ENCODE measurements at places on chromosomes 13 and 19.

DNA sequence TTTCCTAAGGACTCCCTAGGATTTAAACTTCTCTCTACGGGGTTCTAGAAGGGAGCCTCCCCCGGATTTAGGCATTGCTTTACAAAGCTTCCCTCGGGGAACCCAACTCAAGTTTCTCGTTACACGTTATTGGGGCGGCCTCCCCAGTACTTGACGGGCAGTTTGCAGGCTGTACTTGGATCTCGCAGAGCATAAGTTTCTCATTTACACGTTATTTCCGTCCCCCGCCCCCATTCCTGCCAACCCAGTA, 584 bp downstream of the SMG9 start:
- no peak for DNase-seq

DNA sequence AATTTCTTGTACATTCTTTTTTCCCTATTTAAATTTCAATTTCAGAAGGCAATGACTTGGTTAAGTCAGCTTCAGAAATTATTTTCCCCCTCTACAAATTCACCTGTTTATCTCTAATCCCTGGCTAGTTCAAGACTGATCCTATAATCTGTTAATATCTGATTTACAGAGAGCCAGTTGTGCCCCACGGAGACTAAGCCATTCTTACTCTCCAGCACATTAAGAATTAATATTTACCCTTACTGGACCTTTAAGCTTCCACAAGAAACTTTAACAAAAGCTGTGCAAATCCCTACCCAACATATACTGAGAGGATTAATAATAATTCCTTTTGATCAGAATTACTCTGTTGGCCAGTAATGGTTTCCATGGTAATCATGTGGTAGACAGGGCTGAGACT, 786.2 kb downstream of the PCDH9 start:
- DNase-seq, result no peak

DNA sequence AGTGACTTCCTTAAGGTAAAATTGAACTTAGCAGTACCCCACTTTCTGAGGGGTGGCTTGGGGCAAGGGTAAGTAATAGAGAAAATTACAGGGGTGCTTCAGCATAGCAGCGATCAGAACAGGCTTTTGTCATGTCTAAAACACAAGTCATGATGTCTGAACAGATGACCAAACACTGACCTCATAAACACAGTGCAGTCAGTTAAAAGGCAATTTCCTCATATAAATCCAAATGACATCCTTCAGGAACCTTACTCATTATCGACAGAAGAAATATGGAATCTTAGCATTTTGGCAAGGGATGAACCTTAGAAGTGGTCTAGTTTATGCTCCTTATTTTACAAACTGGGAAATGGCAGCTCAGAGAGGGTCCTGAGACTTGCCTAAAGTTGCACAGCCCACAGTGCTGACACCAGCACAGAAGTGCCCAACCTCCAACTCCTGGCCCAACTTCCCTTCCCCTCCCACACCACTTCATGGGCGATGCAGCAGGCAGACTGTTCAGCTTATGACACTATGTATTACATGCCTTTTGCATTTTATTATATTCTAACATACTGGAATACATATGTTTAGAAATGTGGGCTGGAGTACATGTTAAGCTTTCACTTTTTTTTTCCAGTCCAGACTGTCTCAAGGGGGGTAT, 3.6 kb downstream of the GJA3 start:
- DNase-seq, result no peak

- no peak for DNase-seq
Observed at GRCh38 chr13:40311356-40312101, 354.9 kb downstream of the FOXO1 start.

DNA sequence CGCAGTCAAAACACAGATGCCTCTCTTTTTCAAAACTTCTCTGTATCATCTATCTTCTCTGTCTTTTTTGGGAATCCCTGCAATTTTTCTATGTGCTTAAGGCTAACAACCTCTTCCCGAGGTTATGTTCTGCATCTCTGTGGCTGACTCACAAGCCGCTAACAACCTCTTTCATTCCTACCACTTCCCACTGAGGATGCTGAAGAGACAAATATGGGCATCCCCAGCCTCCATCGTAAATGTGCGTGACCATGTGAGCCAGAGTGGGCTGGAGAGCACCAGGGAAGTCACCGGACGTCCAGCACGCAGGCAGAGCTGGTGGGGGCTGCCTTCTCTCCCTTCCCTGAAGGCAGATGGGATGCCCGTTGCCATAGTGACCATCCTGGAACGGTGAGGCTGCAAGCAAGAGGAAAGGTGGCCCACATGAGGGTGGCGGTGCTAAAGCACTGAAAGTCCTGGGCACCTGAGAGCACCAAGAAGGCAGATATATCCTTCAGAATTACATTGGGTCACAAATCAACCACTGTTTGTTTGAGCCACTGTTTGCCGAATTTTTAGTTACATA, 122.8 kb downstream of the SHISA2 start:
- no peak for DNase-seq

- peak; percentile 28 for DNase-seq
Observed at GRCh38 chr13:58187881-58188280, 556.3 kb downstream of the PCDH17 start.

DNA sequence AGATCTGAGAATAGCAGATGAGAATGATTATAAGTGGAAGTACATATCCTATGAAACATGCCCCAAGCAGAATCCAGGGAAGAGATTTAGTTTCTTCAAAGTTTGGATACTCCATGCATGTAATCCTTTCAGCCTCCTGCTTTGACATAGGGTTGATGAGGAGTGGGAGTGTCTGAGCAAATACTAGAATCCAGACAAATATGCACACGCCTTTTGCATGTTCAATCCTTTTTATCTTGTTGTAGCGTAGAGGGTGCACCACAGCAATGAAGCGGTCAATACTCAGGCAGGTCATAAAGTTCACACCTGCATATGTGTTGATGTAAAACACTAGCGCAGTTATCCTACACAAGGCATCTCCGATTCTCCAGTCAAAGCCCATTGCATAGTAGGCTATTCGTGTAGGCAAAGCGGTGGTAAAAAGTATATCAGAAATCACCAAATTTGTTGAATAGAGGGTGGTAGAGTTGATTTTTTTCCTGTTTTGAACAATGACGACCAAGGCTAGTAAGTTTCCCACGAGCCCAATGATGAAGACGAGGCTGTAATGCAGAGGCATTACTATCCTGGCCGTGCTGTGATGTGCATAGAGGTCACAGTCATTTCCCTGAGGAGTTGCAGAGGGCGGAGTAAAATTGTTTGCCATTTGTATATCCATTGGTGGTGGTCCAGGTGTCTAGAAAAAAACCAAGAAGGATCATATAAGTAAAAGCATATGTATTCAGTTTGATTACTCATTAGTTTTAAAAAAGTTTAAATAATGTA, 11.5 kb downstream of the GPR183 start:
- no peak for DNase-seq

- no peak for DNase-seq
Observed at GRCh38 chr13:30030141-30030750, 179.8 kb upstream of the UBL3 start.

- no peak for DNase-seq
Observed at GRCh38 chr19:10730932-10731331, 13.1 kb downstream of the DNM2 start.

DNA sequence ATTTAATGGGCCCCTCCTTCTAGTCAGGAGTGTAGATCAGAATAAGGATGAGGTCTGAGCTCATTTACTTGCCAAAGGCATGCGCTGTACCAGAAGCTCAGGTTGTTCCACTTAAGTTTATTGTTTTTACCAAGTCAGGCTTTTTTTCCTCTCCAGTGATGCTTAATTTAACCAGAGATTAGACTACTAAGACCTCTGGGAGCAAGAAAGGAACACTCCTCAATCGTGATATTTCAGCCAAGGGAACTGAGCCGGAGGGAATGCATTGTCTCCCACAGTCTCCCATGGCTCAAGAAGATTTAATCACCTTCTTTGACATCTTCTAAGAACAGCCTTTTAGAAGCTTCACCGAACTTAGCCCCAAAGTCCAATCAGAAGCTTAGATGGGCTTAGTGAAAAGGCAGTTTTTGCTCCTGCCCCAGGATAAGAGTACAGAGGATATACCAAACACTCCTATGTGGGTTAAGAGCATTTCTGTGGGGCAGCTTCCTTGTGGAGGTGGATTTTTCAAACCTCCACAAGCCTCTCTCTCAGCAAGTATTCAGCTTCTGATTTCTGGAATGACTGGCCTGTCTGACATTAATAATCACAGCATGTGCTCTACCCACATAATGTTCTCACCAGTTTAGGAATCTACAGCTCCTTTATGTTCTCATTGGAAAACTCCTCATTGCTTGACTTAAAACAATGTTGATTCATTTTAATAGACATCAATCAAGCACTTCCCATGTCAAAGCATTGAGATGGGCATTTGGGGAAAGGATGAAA, 322.7 kb downstream of the SUCLA2 start:
- DNase-seq, result no peak

DNA sequence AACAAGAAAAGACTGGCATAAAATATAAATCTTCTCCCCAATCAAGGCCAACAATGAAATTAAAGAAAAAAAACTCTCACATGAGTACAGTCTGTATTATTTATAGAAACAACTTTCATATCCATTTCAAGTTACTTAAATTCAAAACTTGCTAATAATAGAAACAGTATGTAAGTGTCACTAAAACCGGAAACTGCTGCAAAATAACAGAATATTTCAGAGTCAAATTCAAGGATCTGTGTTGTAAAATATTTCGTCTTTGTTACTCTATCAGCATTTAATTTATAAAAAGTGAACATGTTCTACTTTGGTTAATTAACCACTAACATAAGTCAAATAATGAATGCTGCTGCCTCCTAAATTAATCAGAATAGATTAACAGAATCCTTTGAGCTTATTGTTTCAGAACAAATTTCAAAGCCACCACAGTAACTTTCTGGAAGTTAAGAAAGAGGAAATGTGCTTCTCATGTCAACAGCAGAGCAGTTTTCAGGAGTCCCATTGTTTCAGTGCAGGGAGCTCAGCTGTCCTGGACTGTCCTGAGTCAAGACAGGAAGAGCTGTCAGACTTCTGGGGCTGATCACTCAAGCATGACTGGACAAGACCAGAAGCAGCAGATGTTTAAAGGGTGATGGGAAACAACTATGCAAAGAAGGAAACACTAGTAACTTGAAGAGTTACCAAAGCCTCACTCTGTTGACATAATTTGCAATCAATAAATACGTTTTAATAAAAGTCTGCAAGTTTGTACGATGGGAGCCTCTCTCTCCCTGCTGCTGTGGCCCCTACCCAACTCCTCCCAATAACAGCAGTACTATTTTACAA, 76.9 kb downstream of the FOXO1 start:
- DNase-seq, result no peak

DNA sequence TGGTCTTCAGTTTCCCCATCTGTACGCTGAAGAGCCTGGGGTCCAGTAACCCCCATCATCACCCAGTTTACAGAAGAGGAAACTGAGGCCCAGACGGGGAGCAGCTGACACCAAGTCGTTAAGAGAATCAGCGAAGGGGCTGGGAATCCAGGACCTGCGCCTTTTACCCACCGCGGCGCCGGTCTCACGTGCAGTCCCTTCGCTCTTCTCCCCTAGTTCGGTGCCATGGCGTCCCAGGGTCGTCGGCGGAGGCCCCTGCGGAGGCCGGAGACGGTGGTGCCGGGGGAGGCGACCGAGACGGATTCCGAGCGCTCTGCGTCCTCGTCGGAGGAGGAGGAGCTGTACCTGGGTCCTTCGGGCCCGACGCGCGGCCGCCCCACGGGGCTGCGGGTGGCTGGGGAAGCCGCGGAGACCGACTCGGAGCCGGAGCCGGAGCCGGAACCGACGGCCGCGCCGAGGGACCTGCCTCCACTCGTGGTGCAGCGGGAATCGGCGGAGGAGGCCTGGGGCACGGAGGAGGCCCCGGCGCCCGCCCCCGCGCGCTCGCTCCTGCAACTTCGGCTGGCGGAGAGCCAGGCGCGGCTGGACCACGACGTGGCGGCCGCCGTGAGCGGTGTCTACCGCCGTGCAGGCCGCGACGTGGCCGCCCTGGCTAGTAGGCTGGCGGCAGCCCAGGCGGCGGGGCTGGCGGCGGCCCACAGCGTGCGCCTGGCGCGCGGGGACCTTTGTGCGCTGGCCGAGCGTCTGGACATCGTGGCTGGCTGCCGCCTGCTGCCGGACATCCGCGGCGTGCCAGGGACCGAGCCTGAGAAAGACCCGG, 698 bp downstream of the BLOC1S3 start:
- no peak for DNase-seq

DNA sequence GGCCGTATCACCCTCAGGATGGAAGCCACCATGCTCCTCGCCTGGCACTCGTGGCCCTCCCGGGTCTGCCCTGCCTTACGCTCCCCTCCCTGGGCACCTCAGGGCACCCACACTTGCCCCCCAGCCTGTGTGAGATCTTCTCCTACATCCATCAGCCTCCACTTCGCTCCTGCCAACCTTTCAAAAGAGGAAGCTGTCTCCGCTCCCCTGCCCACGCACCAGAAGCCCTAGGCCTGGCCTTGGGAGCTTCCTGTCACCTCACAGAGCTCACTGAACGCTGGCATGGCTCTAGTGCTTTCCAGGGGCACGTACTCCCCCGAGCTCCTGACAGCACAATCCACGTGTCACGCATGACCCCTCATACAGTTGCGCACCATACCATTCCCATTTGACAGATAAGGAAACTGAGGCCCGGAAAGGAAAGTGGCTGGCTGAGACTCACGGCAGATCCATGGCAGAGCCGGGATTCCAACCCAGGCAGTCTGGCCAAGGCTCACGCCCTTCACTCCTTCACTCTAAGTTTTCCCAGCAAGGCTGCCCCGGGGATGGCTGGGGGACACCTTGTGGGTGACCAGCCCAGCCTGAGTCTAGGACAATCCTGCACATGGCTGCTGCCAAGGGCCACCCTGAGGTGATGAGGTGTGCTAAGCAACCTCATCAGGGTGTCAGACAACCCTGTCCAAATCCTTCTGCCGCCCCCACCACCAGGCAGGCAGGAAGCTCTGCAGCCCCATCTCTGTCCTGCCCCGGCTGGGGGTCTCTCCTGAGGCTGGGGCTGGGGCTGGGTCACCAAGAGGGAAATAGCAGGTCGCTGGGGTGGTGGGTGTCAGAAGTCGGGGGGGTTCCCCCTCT, 19.3 kb downstream of the PPP1R12C start:
- DNase-seq, result no peak

GRCh38 chr13:78714717-78715116, 55.8 kb upstream of the OBI1 start:
- no peak for DNase-seq

DNA sequence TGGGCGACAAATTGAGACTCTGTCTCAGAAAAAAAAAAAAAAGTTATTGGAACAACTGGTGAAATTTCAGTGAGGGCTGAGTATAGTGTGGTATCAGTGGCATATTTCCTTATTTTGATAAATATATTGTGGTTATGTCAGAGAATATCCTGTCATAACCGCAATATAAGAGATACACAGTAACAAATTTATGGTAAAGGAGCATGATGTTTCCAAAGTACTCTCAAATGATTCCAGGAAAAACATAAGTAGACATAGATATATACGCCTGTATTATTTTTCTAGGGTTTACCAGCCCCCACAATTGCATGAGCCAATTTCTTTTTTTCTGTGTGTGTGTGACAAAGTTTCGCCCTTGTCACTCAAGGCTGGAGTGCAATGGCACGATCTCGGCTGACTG, 5.7 kb upstream of the C5AR1 start:
- DNase-seq, result no peak

GRCh38 chr19:29662278-29662603, 3.0 kb upstream of the PLEKHF1 start:
- DNase-seq, result no peak

GRCh38 chr13:103510007-103510535, 443.9 kb upstream of the SLC10A2 start:
- no peak for DNase-seq

GRCh38 chr19:54191811-54192453, 824 bp downstream of the TSEN34 start:
- no peak for DNase-seq

- no peak for DNase-seq
Observed at GRCh38 chr13:79530270-79530669, 49.3 kb downstream of the NDFIP2 start.
